ENCODE measurements at places on chromosomes 1 and 21.

DNA sequence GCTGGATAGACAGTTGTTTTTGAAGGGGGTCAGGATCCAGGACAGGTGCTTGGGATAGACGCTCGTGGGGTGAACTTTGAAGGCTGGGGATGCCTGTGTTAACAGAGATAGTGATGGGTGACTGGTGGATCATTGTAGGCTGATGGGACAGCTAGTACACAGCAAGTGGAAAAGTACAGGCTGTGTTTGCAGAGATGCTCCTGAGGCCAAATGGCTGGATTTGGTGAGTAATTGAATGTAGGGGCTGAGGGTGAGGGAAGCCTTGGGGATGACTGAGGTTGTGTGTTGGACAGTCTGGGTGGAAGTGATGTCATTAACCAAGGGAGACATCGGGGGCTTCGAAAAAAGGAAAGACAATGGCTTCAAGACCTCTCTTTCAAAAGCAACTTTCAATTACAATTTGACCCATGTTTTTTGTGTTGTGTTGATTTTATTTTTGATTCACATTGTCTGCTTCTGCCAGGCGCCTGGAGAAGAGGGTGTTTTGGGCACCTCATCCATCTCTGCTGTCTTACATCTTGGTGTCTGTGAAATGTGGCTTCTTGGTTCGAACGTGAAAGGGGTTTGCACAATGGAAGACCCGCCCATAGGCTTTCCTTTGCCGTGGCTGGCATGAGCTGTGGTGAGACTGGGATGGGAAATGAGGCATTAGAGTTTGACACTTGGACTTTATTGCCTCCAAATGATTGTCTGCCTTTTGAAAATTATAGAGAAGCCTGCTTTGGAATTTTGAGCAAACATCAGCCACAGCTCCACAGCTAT, 147.5 kb downstream of the FOXD2 start:
- no peak for DNase-seq

DNA sequence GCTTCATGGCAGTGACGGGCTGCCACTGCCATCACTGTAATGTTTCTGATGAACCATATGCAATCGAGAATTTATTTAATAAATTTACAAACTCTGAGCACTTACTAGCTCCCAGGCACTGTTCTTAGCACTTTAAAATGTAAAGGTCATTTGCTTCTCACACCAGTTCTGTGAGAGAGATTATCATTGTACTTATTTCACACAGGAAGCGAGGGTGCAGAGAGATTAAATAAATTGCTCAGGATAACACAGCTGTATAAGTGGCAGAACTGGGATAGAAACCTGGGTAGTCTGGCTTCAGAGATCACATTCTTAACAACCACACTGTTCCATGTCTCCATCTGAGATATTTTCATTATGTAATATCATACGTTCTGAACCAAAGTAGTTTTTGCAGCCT, 119.9 kb downstream of the MAST2 start:
- DNase-seq = no peak

DNA sequence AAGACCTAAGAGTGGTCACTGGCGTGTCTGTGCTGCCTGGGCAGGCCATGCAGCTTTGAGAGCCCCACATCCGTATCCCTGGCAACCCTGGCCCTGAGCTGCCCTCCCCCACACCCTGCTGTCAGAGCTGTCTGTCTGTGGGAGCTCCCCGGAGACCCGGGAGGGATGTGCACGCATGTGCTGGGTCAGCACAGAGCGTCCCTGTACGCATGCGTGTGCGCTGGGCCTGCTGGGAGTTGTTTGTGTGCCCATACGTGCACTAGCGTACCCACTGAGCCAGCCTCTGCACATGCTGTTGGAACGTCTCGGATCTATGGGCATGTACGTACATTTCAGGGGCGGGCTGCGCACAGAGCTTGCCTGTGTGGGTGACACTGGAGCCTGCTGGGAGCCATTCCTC, 89.3 kb downstream of the EPHB2 start:
- DNase-seq = no peak

GRCh38 chr1:85321237-85321964, 45.0 kb upstream of the BCL10 start:
- DNase-seq = no peak

DNA sequence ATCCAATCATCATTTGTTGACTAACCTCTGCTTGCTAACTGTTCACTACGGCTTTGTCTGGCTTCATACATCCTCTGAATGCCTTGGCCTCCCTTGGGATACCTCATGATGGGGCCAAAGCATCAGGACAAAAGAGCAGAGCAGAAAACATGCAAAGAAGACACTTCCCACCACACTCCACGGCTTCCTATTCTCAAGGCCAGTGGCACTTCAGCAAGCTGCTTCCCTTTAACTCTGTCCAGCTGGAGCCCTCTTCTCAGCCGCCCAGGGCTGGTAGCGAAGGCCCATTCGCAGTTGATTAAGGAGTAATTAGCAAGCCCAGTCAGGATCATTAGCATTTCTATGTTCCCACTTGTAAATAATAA, 224.3 kb upstream of the FGGY start:
- no peak for DNase-seq

DNA sequence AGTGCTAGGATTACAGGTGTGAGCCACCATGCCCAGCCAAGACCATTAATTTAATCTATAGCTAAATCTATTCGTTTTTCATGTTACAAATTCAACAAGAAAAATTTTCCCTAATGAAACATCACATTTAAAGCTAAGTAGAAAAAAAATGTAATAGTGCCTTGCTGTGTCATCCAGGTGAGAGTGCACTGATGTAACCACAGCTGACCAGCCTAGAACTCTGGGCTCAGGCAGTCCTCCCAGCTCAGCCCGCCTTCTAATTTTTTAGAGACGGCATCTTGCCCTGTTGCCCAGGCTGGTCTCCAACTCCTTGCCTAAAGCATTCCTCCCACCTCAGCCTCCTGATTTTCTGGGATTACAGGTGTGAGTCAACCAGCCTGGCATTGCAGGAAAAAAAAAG, 109.0 kb downstream of the PPIAL4G start:
- DNase-seq = no peak

GRCh38 chr1:244095529-244095911, 44.4 kb downstream of the ZBTB18 start:
- no peak for DNase-seq

DNA sequence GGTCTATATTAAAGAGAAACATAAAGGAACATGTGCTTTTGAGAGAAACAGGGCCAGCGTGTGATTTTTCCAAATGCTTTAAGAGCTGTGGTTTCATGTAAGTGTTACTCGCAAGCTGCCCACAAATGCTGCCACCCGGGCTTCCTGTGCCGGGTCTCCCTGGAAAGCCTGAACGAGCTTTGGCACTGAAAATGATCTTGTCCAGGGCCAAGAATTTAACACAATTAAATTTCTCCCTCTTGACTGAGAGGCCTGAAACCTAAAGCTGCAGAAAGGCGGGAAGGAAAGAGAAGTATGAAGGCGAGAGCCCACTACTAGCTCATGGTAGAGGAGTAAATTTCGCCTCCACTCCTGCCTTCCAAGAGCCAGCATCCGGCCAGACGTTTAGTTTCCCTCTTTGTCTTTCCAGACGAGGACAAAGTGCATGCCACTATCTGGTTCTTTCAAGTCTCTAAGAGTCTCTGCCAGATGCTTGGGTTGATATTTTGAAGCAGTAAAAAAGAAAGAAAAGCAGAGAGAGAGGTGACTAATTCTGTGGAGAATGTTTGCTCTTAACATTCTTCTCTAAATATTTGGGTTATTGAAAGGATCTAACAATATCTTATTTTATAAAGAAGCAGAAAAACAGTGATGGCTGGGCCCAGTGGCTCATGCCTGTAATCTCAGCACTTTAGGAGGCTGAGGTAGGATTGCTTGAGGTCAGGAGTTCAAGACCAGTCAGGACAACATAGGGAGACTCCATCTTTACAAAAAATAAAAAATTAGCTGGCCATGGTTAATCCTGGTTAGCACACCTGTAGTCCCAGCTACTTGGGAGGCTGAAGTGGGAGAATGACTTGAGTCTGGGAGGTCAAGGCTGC, 100.0 kb upstream of the HNRNPU start:
- no peak for DNase-seq

DNA sequence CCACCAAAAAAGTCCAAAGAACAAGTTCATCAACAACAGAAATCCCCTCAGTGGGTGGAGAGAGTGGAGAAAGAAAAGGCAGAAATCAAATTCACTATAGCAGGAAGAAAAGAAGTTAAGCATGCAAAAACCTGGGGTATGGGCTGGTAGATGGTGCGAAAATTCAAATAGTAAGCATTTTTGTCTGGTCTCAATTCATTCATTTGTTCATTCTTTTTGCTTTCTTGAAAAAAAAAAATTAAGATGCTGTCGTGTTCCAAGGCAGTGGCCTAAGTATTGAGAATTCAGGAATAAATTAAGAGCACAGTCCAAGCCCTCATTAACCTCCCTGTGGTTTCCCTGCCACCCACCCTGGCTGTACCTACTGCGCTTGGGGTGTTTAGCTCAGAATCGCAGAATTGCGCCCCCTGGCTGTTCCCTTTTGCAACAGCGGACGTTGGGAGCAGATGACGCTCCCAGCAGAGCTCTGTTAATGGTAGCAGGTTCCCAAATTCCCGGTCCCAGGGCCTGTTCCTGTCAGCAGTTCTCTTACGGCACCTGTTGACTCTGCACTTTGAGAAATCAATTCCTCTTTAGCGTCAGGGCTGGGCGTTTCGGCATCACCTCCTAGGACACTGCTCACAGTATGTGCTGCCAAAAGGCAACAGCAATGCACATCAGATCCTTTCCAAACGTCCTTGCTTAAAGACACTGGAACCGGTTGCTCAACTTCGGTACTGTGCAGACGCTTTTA, 34.0 kb upstream of the SSX2IP start:
- peak; percentile 41 for DNase-seq

DNA sequence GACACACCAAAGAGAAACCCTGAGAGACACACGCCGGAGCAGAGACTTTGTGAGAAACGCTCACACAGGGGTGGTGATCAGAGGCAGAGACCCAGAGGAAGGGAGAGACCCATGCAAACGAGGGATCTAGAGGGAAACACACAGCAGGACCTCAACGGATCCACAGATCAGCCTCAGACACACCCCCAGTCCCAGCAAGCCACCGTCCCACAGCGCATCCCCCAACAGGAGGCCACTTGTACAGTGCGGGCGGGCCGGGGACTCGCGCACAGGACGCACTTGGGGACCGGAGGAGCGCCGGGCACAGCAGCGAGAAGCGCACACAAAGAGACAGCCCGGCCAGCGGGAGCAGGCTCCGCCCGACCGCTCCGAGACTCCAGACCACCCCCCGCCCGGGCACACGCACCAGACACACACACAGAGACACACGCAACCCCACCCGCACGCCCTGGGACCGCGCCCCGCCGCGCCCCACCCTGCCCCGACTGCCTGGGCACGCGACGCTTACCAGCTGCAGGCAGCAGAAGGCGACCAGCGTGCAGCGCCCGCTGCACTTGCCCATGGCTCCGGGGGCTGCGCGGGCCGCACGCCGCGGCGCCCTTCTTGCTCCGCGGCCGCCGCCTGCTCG, 587 bp downstream of the NKAIN1 start:
- DNase-seq = no peak

GRCh38 chr1:93426181-93426580, 21.7 kb upstream of the FNBP1L start:
- no peak for DNase-seq

GRCh38 chr21:43188592-43189210, 19.9 kb downstream of the CRYAA start:
- DNase-seq = no peak

- no peak for DNase-seq
Observed at GRCh38 chr21:42082501-42083360, 11.6 kb downstream of the UMODL1 start.

- no peak for DNase-seq
Observed at GRCh38 chr1:33454646-33455282, 17.7 kb upstream of the ZSCAN20 start.

DNA sequence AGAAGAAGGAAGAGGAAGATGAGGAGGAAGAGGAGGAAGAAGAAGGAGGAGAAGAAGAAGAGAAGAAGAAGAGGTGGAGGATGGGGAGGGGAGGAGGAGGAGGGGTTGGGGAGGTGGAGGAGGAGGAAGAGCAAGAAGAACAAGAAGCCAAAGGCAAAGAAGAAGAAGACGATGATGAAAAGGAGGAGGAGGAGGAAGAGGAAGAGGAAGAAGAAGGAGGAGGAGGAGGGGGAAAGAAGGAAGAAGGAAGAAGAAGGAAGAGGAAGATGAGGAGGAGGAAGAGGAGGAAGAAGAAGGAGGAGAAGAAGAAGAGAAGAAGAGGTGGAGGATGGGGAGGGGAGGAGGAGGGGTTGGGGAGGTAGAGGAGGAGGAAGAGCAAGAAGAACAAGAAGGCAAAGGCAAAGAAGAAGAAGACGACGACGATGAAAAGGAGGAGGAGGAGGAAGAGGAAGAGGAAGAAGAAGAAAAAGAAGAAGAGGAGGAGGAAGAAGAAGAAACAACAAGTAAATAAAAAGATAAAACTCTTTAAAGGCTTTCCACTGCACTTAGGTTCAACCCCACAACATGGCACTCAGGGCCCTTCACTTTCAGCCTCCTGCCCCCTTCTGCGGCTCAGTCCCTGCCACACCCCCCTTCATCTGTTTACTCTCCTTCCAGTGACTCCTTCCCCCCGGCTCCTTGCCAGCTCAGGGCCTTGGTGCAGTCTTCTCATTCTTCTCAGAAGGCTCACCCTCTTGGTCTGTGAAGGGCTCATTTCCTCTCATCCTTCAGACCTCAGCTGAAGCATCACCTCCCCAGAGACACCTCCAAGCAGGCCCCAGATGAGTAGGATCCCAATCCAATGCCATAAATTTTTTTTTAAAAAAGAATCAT, 114.0 kb downstream of the KCNN3 start:
- DNase-seq = no peak

DNA sequence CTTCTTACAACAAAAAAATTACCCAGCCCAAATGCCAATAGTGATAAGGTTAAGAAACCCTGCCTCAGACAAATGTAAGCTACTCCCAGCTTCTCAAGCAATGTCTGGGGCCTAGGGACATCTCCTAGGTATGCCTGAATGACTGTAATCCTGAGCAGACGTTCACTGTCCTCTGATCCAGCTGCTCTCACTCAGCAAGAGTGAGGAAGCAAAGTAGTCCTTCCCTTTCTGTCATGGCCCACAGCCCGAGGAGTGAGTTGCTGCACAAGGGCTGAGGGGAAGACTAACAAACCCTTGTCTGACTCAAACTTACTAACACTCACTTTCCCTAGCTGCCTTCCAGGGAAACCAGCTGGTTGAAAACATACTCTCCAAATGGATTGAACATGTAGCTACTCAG, 124.9 kb upstream of the TNFSF4 start:
- DNase-seq = no peak

- DNase-seq = no peak
Observed at GRCh38 chr1:57796616-57797015, 372.8 kb upstream of the DAB1 start.

GRCh38 chr1:247357052-247357780, 25.5 kb upstream of the ZNF496 start:
- no peak for DNase-seq

GRCh38 chr1:155334962-155335361, 14.3 kb downstream of the RUSC1 start:
- no peak for DNase-seq

- no peak for DNase-seq
Observed at GRCh38 chr1:68330391-68330790, 98.1 kb upstream of the WLS start.

DNA sequence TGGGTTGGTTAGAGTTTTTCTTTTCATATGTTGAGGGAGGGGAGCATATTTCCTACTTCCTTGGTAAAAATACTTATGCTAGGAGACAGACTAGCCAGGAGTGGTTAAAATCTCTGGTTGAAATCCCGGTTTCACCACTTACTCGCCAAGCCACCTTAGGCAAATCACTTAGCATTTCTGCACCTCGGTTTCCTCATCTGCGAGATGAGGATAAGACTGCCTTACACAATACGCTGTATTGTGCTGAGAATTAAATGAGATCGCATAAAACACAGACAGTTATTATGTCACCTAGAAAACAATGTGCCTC, 1.4 kb downstream of the IFFO2 start:
- no peak for DNase-seq

GRCh38 chr1:184285401-184286087, 101.3 kb upstream of the C1orf21 start:
- DNase-seq = no peak

Data from activated T-cell treated with anti-CD3 and anti-CD28 coated beads for 48 hours (primary cell).